Fibroblast of the aortic adventitia (primary cell): ENCODE measurements at places on chromosomes 12 and 14. TPM values are rescaled to one million over a fixed set of nuclear protein-coding genes. Genes with fewer than 3 reads are reported as not detected.

- DNase-seq: no peak
Observed at GRCh38 chr12:90030726-90031125, 322.1 kb upstream of the ATP2B1 start.

- no peak for DNase-seq
Observed at GRCh38 chr12:80239867-80240266, 140.5 kb downstream of the OTOGL start.

- no peak for DNase-seq
Observed at GRCh38 chr12:123602651-123603195, 824 bp downstream of the DDX55 start.

GRCh38 chr12:102430661-102431060 lies 49.7 kb downstream of the IGF1 start:
- DNase-seq: no peak

DNA sequence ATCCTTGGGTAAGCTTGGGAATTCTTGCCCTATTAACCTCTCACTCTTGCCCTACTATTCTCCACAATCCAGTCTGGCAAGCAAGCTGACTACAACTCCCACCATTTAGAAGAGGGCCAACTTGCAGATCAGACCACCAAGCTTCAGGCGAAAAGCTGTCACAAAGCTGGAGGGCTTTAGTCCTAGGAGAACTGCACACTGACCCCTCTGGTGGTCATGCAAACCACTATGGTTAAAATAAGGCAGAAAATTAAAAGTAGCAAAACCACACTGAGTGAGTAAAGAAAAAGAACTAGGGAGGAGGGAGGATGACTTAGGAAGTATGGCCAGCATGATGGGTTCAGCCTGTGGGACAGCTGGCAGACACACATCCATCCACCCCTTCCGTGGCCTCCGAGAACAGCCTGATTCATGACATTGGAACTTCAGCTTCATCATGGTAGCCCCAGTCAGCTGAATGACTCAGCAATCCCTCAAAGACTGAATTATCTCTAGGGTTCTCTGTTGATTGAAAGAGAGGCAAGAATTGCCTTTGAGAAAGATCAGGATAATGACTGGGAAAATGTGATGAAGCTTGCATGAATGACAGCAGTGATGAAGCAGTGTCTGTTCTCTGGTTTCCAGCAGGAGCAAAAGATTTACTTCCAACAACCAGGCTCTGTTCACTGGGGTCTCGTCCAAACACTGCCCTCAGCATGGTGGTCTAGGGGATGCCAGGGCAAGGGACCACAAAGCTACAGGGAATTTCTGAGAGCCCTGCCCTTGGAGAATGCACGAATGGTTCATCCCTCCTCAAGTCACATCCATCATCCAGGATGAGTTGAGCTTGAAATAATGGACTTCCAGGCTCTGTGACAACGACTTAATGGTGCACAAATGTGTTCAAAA lies 24.4 kb downstream of the PITPNM2 start:
- DNase-seq: peak; percentile 64

- DNase-seq: no peak
Observed at GRCh38 chr14:99329711-99330315, 57.8 kb upstream of the BCL11B start.

DNA sequence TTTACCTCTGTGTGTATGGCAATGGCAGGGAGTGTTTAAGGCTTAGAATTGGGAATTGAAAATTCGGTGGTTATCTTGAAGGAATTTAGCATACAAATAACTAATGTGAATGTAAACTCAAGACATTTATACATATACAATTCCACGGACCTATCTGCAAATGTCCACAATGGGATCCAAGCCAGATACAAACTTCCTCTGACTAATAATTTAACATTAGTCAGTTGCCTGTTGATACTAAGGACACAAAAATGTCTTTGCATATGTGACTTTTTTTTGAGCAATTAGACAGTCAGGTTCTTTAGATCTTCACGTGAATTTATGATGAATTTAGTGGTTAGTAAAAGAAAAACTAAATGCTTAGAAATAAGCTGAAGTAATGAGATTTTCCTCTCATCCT lies 40.5 kb downstream of the ESR2 start:
- peak; percentile 44 for DNase-seq

GRCh38 chr14:54942913-54943312 lies 40.3 kb upstream of the GCH1 start:
- DNase-seq: no peak

GRCh38 chr12:17866802-17867201 lies 223.2 kb downstream of the RERGL start:
- no peak for DNase-seq

GRCh38 chr14:68679746-68680467 lies 113.0 kb downstream of the ZFP36L1 start:
- no peak for DNase-seq

DNA sequence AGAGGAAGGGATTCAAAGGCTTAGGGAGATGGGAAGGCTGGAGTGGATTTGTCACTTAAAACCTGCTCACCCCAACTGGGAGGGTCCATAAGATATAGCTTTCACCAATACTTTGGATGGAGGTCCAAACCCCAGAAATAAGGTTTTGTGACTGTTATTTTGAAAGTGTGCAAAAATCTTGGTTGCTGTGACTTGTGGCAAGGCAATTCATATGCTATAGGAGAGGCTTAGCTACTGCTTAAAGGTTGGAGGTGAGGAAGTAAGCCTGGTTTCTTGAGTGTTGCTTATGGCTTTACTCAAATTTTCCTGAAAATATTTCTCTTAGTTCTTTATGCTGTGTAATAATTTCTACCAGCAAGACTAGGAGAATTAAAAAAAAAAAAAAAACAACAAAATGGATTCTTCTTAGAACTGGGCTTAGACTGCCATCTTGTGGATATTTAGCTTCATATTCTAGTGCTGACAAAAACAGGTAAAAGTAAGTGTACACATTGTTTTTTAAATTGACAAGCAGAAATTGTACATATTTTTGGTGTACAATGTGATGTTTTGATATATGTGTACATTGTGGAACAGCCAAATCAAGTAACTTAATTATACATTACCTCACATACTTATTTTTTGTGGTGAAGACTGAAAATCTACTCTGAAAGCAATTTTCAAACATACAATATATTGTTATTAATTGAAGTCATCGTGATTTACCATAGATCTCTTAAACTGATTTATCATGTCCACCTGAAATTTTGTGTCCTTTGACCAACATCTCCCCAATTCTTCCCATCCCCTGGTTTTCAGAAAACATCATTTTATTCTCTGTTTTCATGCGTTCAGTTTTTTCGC lies 23.0 kb downstream of the PDE6H start:
- DNase-seq: peak; percentile 91

- peak; percentile 91 for DNase-seq
Observed at GRCh38 chr14:60734465-60735242, at the start of gene MNAT1. Gene MNAT1, plus strand, starts transcription at chr14:60734761. Its CDS starts 102 bp downstream, at chr14:60734863.

DNA sequence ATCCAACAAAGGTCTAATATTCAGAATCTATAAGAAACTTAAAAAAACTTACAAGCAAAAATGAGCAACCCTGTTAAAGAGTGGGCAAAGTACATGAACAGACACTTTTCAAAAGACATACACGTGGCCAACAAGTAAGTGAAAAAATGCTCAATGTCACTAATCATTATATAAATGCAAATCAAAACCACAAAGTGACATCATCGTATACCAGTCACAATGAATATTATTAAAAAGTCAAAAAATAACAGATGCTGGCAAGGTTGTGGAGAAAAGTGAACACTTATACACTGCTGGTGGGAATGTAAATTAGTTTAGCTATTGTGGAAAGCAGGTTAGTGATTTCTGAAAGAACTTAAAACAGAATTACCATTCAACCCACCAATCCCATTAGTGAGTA lies 199.1 kb downstream of the SNAPC1 start:
- no peak for DNase-seq

DNA sequence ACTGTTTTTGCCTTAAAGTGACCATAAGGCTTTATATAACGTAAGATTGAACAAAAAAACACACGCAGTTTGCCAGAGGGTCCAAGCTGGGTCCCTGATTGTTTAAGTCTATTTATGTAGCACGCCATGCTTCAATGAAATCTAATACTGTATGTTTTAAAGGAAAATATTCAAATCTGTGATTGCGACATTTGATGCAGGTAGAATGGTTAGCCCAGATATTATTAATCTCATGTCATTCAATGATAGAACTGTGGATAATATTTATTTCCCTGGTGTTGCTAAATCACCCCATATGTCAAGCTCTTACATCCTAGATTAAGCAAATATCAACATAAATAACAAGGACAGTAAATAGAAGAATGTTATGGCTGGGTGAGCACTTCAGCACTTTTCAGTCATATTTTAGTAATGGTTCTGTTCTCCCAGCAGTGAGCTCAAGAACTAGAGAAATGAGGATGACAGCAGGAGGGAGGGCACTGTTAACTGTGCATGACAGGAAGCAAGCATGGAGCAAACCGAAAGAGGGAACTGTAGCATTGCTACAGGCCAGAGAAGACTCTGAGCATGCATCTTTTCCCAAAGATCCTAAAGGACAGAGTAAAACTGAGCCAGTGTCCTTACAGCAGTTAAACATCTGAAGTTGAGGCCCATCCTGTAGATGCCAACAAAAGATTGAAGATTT lies 465.7 kb upstream of the MGAT4C start:
- DNase-seq: no peak

GRCh38 chr12:55933799-55934742 lies 3.1 kb downstream of the DGKA start:
- peak; percentile 66 for DNase-seq

DNA sequence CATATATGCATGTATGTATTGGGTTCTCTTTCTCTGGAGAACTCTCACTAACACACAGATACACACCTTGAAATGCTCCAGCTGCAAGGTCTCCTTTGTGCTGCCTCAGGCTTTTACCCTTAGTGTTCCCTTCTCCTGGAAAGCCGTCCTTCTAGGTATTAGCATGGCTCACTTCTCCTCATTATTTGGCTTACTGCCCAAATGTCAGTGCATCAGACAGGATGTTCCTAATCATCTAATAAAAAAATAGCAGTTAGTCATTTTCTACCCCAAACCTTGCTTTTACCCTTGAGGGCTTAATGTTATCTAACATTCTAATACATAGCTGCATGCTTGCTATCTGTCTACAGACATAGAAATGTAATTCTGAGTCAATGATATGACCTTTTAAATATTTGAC lies 109.0 kb upstream of the SLC16A7 start:
- peak; percentile 1 for DNase-seq

- no peak for DNase-seq
Observed at GRCh38 chr14:53571641-53572328, 384.8 kb downstream of the BMP4 start.

DNA sequence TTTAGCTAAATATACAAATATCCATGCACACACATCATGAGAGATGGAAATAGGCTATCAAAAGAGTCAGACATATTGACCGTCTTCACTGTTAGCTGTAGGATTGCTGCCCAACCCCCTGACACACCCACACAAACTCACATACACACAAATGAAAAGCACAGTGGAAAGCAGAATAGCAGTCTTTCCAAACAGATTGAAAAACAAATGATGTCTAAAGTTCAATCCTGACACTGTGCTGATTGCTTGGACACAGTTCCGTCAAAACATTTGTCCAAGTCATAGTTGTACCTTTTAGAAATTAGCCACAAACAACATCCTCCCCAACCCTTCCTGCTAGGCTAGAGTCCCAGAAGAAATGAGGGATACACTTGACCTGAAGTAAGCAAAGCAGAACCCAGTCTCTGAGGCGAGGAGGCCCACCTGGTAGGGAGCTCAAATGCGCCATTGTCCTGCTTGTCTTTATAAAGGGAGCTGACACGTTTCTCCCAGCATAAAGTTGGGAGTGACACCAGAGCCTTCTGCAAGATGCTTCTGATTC lies at the start of gene PRH2:
PRH2 (plus strand) TSS at position 491 of the 541 bp plus-strand sequence; CDS start at position 529, 38 bp downstream.
- DNase-seq: no peak

DNA sequence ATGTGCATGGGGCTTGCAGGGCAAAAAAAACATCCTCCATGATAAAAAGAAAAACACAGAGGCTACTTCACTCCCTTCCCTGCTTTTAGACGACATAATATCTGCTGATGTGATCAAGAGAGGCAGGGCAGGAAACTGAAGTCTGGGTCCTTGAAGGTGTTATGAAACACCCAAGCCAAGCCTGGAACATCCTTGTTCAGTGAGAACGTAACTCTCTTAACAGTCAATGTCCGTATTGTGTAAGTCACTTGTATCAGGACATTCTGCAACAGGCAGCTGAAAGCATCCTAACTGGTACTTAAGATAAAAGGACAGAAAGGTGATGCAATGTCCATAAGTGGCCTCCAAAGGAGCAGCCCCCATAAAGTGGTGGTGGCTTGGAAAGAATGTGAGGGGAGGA lies 20.0 kb downstream of the KCNK10 start:
- no peak for DNase-seq

- no peak for DNase-seq
Observed at GRCh38 chr12:95480230-95480629, 6.3 kb downstream of the METAP2 start.

- peak; percentile 47 for DNase-seq
Observed at GRCh38 chr12:9797722-9798619, 29.3 kb upstream of the KLRF1 start.

- DNase-seq: no peak
Observed at GRCh38 chr12:47360771-47361388, 281.1 kb upstream of the AMIGO2 start.

DNA sequence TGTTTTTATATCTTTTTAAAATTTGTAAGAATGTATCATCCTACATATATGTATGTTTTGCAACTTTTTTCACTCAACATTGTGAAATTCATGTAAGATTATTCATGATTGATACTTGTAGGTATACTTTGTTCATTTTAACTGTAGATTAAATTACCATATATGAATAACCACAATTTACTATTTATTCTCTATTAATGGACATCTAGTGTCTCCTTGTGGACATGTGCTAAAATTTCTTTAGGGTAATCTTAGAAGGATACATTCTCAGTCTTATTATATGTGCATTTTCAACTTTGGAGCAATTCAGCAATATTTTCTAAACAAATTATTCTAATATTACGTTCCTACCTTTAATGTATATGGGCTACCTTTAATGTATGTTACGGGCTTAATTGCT lies 192.4 kb downstream of the FUT8 start:
- DNase-seq: no peak

GRCh38 chr12:59937148-59937547 lies 341.3 kb downstream of the SLC16A7 start:
- DNase-seq: peak; percentile 31

- DNase-seq: no peak
Observed at GRCh38 chr12:75275702-75276101, 54.4 kb downstream of the CAPS2 start.

- peak; percentile 96 for DNase-seq
Observed at GRCh38 chr12:10392394-10392930, 2.6 kb upstream of the KLRK1 start.

- no peak for DNase-seq
Observed at GRCh38 chr12:23542187-23542586, 407.3 kb downstream of the SOX5 start.

FSCB gene
- total RNA-seq: 0.09 and 1.4 TPM in 2 replicates

AKAP6 gene
- total RNA-seq: 0.33 and 2.2 TPM in 2 replicates

INTS13 gene
- 12.4 and 52.2 TPM in 2 replicates for total RNA-seq

KCNH3 gene
- 0.08 and 0.18 TPM in 2 replicates for total RNA-seq

PROX2 gene
- not detected in 2 replicates for total RNA-seq

REM2 gene
- 0.09 TPM in 1 of 2 replicates, not detected in the other for total RNA-seq

KRT6C gene
- not detected in 2 replicates for total RNA-seq

GYS2 gene
- not detected in 2 replicates for total RNA-seq

PLEKHH1 gene
- total RNA-seq: 0.45 TPM in 1 of 2 replicates, not detected in the other

MYO1A gene
- total RNA-seq: 0.09 and 3.4 TPM in 2 replicates

ITGB7 gene
- total RNA-seq: 0.54 TPM in 1 of 2 replicates, not detected in the other

ARMH4 gene
- total RNA-seq: 4.2 and 13.2 TPM in 2 replicates

GLIPR1L1 gene
- total RNA-seq: not detected in 2 replicates

TEX52 gene
- not detected in 2 replicates for total RNA-seq

MRPL52 gene
- total RNA-seq: 14.2 and 69.9 TPM in 2 replicates

SYNE3 gene
- 19.3 and 63.4 TPM in 2 replicates for total RNA-seq

CLEC2D gene
- total RNA-seq: 4.6 and 16.7 TPM in 2 replicates
